ENCODE measurements at places on chromosomes 7 and 10.

GRCh38 chr7:46484906-46485305 is 563.8 kb upstream of the IGFBP3 start:
- no peak for DNase-seq

DNA sequence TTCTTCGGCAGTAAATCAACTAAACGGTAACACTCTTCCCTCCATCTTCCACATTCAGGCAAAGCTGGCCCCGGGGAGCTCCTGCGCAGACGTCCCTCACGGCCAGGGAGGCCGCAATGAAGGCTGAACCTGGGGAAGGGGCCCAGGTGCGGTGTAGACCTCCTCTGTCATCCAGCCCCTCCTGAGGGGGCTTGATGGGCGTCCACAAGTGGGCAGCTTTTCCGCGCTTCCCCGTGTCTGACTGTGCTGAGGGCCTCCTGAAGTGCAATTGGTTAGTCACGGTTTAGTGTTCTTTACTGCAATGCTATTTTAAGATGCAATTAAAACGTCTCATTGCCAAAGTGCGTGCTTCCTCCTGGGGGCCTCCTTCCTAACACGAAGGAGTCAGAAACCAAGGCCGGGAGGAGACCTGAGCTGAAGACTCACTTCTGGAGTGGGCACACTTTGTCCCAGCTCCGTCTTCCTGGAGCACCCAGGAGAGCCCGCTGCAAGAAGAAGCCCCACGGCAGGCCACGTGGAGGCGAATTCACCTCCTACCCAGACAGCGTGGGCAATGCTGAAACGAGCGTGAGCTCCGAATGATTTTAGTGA is 173.3 kb downstream of the ELFN1 start:
- no peak for DNase-seq

DNA sequence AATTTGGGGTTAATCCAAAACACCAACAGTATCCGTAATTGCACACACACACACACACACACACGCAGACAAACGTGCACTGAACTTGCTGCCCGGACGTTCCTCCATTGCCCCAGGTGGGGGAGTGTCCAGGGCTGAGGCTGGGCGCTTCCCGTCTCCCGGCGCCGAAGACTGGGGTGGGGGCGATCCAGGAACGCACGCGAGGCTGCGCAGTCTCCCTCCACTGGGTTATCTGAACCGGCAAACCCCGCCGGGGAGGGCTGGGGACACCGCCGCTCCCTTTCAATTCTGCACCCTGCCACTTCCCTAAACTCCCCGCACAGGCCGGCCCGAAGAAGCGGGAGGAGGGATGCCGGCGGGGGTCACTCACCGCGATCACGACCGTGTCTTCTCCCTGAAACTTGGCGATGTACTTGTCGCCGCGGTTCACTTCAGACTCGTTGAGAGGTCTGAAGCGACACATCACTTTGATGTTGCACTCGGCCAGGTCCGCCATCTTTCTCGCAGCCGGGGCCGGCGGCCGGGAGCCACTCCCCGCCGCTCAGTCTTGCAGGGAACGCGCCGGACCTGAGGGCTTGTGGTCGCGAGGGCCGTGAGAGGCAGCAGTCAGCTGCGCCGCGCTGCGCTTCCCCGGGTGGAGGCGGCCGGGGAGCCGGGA is 618 bp downstream of the KIF5B start:
- DNase-seq, result peak; percentile 79

DNA sequence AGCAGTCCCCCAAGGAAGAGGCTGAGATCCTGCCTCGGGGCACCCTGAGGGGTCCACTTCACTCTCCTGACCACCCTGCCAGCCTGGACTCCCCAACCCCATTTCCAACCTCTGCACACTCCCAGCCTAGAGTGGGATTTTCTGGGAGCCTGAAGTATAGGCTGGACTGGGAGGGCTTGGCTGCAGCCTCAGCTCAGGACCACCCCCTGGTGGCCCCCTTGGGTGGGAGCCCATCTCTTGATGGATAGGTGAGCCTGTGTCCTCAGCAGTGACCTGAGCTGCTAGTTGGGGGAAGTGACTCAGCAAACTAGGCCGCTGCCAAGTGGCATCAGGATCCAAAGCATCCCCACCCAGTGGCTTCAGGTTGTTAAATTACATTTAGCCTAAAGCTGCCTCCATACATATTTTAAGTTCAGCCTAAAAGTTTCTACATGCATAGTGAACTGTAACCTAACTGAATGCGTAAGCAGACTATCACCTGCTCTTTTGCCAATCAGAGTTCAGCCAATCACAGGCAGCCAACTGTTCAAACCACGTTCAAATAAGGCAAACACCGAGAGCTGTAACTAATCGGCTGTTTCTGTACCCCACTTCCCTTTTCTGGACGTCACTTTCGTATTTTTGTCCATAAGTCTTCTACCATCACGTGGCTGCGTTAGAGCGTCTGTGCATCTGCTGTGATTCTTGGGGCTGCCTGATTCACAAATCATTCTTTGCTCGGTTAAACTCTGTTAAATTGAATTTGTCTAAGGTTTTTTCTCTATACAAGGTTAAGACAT is 144.0 kb downstream of the PLPP4 start:
- DNase-seq, result no peak

GRCh38 chr10:29949411-29950011 is 109.9 kb downstream of the JCAD start:
- DNase-seq, result no peak

GRCh38 chr7:42097752-42098151 is 139.3 kb downstream of the GLI3 start:
- no peak for DNase-seq

GRCh38 chr7:12927635-12928434 is 240.4 kb downstream of the ARL4A start:
- DNase-seq, result no peak

- DNase-seq, result no peak
Measured at GRCh38 chr10:95693071-95693667, 558 bp downstream of the TCTN3 start.

DNA sequence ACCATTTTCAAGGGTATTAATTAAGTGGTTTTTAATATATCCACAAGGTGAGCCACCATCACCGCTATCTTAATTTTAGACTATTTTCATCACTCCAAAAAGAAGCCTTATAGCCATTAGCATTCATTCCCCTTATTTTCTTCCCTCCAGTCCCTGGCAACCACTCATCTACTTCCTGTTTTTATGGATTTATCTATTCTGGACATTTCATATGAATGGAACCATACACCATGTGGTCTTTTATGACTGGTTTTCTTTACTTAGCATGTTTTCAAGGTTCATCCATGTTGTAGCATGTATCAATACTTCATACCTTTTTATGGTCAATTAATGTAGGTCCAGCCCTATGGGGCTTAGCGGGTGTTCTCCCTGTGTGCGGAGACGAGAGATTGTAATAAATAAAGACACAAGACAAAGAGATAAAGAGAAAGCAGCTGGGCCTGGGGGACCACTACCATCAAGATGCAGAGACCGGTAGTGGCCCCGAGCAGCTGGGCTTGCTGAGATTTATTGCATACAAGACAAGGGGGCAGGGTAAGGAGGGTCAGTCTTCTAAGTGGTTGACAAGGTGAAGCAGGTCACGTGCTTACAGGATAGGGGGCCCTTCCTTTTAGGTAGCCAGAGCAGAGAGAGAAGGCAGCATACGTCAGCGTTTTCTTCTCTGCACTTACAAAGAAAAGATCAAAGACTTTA is 14.6 kb downstream of the WBP1L start:
- no peak for DNase-seq

GRCh38 chr7:140200061-140200989 is 23.5 kb upstream of the KDM7A start:
- no peak for DNase-seq

Measured in CD4-positive, alpha-beta T cell (primary cell).